IMR-90 (cell line): ENCODE measurements at places on chromosomes 4 and X. TPM values are rescaled to one million over a fixed set of nuclear protein-coding genes. Genes with fewer than 3 reads are reported as not detected.
A peak's percentile ranks its signal among the peaks of the same experiment; 100 is the strongest.

- no peak for DNase-seq
Observed at GRCh38 chr4:17709763-17710068, 71.7 kb downstream of the FAM184B start.

GRCh38 chrX:148417934-148418333, 82.5 kb upstream of the AFF2 start:
- no peak for DNase-seq

DNA sequence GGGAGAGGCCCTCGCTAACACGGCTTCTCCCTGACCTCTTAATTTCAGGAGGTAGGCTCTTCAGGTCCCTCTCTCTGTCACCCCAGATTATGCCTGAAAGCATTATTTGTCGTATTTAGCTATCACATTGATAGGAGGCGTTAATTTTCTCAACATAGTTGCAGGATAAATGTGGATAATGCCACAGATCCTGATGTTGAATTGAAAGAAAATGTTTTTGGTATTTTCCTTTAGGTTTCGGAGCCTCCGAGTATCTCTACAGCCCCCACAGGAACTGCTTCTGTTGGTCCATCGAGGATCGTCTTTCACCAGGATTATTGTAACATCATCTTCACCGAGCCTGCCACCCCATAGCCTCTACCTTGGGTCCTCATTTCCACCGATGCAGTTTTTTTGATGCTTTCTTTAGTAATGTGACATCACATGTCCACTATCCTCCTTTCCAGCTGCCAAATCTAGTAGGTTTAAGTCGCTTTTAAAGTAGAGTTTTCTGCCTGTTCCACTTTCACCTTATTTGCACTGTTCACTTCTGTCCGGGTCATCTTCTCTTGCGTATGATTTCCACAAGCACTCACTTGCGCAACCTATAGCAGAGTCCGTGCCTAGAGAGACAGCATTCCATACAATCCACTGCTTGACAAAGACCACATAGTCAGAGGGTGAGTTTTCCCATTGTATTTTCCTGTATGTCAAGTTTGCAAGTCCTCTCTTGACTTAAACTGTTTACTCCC, 665 bp downstream of the TIGD2 start:
- peak; percentile 95 for DNase-seq

DNA sequence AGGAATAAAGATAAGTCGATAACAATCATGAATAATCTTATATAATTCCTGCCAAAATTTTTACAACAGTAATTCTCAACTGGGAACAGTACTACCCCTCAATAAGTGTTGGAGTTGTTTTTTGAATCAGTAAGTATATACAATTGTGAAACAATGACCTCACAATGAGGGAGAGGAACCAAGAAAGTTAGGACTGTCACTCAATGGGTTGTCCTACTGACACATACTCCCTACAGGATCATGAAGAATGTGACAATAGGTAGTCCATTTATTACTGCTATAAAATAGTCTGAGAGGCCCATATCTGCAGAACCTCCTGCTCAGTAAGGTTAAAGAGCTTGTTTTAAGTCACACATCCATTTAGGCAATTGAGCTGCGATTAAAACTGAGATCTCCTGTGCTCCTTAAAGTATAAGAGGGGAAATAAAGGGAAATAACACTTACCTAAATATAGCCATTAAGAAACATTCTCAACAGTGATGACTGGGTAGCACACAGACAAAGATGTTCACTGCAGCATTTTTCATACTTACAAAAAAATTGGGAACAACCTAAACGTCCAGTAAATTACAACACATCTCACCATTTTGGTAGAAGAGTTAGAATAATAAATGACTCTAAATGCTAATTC, 26.2 kb downstream of the FBXW7 start:
- no peak for DNase-seq

DNA sequence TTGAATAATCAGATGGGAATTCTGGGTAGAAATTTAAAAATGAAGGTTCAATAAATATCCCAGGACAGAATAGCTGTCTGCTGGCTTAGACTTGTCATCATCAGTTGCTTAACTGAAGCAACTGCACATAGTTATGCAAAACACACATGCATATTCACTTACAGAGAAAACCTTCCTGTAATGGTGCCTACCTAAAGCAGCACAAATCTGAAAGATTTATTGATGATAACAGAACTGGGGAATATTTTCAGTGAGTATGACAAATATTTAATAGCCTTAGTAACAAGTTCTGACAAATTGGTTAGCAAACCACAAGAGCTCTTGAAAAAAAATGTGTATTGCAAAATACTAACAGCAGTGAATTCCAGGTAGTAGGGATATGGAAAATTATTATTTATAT, 606.8 kb upstream of the BOD1L1 start:
- no peak for DNase-seq

GRCh38 chr4:66855956-66856355, 689.3 kb downstream of the CENPC start:
- DNase-seq = no peak

DNA sequence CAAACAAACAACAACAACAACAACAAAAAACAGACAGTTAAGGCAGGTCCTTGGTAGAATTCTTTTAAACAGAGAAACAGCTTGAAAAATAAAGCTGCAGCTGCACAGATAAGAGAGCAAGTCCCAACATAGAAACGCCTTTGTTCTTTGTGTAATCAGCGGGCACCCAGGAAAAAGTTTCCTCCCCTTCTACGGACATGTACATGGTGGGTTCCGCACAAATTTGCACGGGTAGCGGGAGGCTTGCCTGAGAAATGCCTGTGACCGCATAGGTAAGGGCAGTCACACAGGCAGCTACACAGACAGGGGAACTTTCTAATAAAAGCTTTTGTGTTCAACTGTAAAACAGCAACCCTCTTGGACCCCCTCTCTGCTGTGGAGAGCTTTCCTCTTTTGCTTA, 25.7 kb upstream of the CT47A1 start:
- no peak for DNase-seq

DNA sequence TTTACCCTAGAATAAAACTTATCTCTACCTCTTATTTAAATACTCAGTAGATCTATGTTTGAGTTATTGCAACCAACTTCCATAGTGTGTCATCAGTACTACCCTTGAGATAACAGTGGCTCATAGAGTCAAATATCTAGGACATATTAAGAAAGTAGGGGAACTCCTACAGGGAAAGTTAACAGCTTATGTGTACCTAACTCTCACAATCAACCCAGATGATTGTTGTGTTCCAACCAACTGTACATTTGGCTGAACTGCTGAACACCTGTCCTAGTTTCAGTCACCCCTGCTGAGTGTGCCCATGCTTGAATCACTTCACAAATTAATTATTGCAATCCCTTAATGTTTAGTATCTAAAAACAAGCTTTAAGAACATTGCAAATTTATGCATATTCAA, 244.2 kb upstream of the GRID2 start:
- no peak for DNase-seq

GRCh38 chrX:102711872-102712215, 404 bp upstream of the GPRASP2 start:
- DNase-seq = no peak

The MGARP gene
- total RNA-seq = 35.0 and 44.4 TPM in 2 replicates

The SERTM2 gene
- under 0.01 TPM in 2 replicates for total RNA-seq

The ASB12 gene
- not detected in 2 replicates for total RNA-seq

The MAOA gene
- 0.36 and 0.56 TPM in 2 replicates for total RNA-seq

The PLAC8 gene
- total RNA-seq = not detected in 2 replicates
